Stimulated activated CD8-positive, alpha-beta memory T cell treated with anti-CD3 and anti-CD28 coated beads, Interleukin-2, amount 100 ng/mL, for 1 hour (primary cell): ENCODE measurements at places on chromosomes 4 and X.

DNA sequence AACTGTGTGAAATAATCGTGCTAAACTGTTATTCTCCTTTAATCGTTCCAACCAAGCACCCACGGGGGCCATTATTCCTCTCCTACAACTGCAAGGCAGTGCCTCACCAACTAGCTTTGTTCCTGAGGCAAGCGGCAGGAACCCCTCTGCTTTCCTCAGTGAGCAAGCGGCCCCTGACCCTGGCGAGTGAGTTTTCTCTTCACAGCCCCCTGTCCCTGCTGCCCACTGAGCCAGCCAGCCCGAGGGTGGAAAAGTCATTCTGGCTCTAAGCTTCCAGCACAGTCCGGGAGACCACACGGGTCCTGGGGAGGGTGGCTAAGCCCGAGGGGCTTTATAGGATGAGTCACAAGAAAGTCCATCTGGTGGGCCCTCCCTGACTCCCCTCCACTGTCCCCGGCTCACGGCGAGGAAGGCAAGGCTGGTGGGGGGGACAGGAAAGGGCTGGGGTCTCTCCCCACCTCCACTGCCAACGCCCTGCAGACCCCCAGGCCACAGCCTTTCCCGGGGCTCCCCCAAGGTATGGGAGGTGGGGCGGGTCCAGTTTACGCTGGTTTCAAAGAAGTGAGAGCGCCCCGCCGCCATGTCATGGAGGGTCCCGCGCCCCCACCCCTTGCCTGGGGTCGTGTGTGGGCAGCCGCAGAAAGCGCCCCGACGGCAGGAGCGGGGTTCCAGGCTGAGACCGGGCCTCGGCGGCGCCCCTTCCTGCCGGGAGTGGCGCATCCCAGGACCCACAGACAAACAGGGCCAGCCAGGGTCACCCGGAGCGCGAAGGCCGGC is 45.0 kb downstream of the CPLX1 start:
- DNase-seq = no peak

- DNase-seq = no peak
Observed at GRCh38 chrX:149572743-149573142, 14.5 kb downstream of the MAGEA9B start.

- DNase-seq = no peak
Observed at GRCh38 chr4:3871181-3871852, 105.1 kb downstream of the ADRA2C start.

GRCh38 chr4:91577864-91578263 is 725.9 kb upstream of the GRID2 start:
- DNase-seq = no peak

DNA sequence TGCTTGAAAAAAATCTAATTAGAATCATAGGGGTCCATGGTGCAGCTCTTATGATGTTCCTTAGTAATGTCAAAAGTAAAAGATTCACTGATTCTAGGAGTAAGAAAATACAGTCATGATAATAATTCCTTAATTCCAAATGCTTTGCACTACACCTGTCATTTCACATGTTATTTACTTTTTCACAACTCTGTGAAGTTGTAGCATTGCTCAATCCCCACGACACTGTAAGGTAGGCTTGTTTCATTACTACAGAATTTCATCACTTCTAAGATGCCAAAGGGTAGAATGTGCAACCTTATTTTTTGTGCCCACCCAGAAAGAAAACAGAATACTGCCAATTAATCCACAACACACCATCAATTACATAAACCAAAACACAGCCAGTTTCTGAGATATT is 46.1 kb upstream of the LNX1 start:
- DNase-seq = no peak
